Testis (tissue), 5 donors: ENCODE measurements at places on chromosomes 5 and 9. TPM values are rescaled to one million over a fixed set of nuclear protein-coding genes. Genes with fewer than 3 reads are reported as not detected.

DNA sequence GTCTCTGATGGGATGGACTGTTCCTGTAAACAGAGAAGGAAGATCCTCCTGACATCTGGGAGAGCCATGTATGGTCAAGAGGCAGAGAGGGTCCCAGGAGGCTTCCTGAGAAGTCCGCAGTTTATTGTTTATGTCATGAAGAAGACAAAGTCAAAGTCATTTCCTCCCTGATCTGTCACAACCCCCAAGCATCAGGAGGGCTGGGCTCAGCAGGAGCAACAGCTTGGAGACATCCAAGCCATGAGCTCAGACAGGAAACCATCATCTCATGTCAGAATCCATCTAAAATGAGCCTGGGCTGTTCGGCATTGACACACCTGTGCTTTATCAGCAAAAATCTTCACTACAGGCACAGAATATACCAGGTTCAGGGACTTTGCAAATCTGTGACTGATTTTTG, 325.0 kb upstream of the MSX2 start:
- DNase-seq, result no peak

DNA sequence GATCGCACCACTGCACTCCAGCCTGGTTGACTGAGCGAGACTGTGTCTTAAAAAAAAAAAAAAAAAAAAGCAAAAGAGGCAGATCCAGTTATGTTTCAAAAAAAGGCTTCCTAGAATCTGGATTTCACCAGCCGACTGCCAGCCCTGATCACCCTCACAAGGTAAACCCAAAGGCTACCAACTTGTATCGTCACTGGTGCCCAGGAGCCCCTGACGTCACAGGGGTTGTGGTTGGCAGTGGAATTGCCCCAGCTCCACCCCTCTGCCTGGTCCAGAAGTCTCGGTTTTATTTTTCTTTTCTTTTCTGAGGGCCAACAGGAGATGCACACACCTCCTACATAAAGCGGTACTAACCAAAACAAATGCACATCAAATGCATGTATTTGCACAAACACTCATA, 6.0 kb upstream of the LMX1B start:
- no peak for DNase-seq

The AFAP1L1 gene
- 10.4 TPM for total RNA-seq

The CDH18 gene
- total RNA-seq, result 6.4 TPM
